ENCODE measurements at places on chromosomes 1 and 21. TPM values are rescaled to one million over a fixed set of nuclear protein-coding genes. Genes with fewer than 3 reads are reported as not detected.

RORC gene
- total RNA-seq = 0.10 TPM

LCE3D gene
- total RNA-seq = not detected

PDXK gene
- 261 TPM for total RNA-seq

NOS1AP gene
- 1.3 TPM for total RNA-seq

Measured in mesenteric fat pad (tissue), 1 donor.